ENCODE measurements at places on chromosomes 12 and 14. TPM values are rescaled to one million over a fixed set of nuclear protein-coding genes. Genes with fewer than 3 reads are reported as not detected.

Gene KRT83
- total RNA-seq: not detected

Gene CFAP73
- total RNA-seq: not detected

- DNase-seq: no peak
Measured at GRCh38 chr14:57352396-57353170, 37.8 kb upstream of the NAA30 start.

- DNase-seq: no peak
Measured at GRCh38 chr12:42686514-42687172, 97.1 kb upstream of the PRICKLE1 start.

GRCh38 chr12:83945871-83946270 is 966.7 kb downstream of the SLC6A15 start:
- DNase-seq: no peak

Data from spleen (tissue), 13 donors.